Activated CD8-positive, alpha-beta memory T cell treated with anti-CD3 and anti-CD28 coated beads, Interleukin-2, amount 10 ng/mL, durations not matched to agents 7 days and 5 days (primary cell): ENCODE measurements at places on chromosomes 16 and 17. TPM values are rescaled to one million over a fixed set of nuclear protein-coding genes. Genes with fewer than 3 reads are reported as not detected.

Gene RAPGEFL1
- 4.4 TPM for total RNA-seq

GRCh38 chr16:83205896-83206295 is 579.1 kb downstream of the CDH13 start:
- no peak for DNase-seq
- H3K36me3 ChIP-seq: no peaks in the 10 kb centered on the region
- no peak overlapping the region for H3K27ac ChIP-seq
- no peaks in the 10 kb centered on the region for H3K4me1 ChIP-seq
- no peaks in the 10 kb centered on the region for H3K27me3 ChIP-seq

Gene PRCD
- not detected for total RNA-seq

DNA sequence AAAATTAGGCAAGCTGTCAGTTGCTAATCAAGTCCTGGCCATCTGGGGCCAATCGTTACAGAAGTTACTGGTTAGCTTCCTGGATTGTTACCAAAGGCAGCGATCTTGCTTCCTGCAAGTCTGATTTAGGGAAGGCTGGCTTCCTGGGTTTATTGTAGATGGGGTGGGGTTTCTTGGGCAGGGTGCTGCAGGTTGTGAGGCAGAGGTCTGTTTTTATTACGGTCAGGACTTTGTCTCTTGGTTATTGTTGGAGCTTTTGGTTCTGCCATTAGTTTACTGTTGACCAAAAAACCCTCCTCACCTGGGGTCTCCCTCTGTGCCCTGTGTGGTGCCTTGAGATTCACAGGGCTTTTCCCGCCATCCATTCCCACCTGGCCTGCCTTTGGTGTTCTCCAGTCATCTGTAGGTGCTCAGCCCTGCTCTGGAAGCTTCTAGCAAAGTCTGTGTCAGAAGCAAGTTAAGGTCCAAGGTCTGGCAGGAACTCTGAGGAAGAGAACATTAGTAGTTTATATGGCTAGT is 36.9 kb downstream of the SLC47A1 start:
- H3K4me3 ChIP-seq: no peak overlapping the region
- H3K36me3 ChIP-seq: no peaks in the 10 kb centered on the region
- H3K27ac ChIP-seq: no peak overlapping the region

Gene ACSM2A
- total RNA-seq: 0.26 TPM

GRCh38 chr17:70796757-70797156 is 627.4 kb downstream of the KCNJ2 start:
- no peak for DNase-seq
- H3K4me3 ChIP-seq: no peak overlapping the region
- no peaks in the 10 kb centered on the region for H3K36me3 ChIP-seq
- no peaks in the 10 kb centered on the region for H3K4me1 ChIP-seq
- no peak overlapping the region for H3K27ac ChIP-seq

Gene DRC3
- total RNA-seq: not detected

DNA sequence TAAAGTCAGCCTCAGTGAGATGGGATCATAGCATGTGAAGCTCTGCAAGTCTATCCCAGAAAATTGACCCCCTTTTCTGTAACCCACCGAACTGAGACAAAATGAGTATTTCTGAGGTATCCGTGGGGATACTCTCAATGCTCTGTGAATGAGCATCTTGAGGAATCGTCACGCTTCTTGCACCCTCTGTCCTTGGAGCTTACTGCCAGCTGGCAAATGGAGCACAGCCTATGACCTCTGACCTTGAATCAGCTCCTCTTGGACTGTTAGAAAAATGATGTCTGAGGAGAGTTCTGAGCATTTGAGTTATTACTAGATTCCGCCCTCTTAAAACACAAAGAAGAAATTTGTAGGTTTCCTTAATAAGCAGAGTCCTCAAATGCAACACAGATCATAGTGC is 342.1 kb downstream of the ZFHX3 start:
- H3K27me3 ChIP-seq: no peaks in the 10 kb centered on the region
- H3K4me3 ChIP-seq: no peak overlapping the region
- DNase-seq: no peak
- no peak overlapping the region for H3K27ac ChIP-seq
- no peaks in the 10 kb centered on the region for H3K4me1 ChIP-seq
- no peaks in the 10 kb centered on the region for H3K36me3 ChIP-seq

DNA sequence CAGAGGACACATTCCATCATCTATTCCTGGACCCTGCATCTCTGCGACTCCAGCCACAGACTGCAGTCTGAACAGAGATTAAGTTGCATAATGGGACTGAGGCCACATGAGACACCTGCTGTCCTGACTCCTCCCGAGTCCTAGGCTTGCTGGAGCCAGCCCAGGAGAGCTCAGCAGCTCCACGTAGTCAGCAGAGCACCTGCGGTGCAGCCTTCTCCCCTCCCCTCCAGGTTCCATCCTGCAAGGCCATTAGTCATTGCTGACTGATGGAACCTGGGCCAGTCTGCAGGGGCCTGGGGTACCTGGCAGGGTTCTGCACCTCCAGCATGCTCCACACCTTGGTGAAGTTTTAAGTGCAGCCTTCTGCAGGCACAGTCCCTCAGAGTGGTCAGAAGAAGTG is 76.7 kb downstream of the PLD6 start:
- no peak for DNase-seq
- H3K36me3 ChIP-seq: peaks cover 3% of the 10 kb centered on the region
- H3K27me3 ChIP-seq: no peaks in the 10 kb centered on the region
- H3K4me3 ChIP-seq: no peak overlapping the region
- H3K27ac ChIP-seq: no peak overlapping the region

Gene ZNF821
- total RNA-seq: 9.0 TPM

Gene IRF8
- total RNA-seq: 11.1 TPM

GRCh38 chr17:76379646-76380376 is 4.6 kb upstream of the SPHK1 start:
- H3K27ac ChIP-seq: no peak overlapping the region
- no peaks in the 10 kb centered on the region for H3K27me3 ChIP-seq
- H3K4me1 ChIP-seq: peaks cover 10% of the 10 kb centered on the region
- no peak overlapping the region for H3K4me3 ChIP-seq
- no peaks in the 10 kb centered on the region for H3K36me3 ChIP-seq
